Mesothelial cell of epicardium (in vitro differentiated cells): ENCODE measurements at places on chromosomes 2 and 18. TPM values are rescaled to one million over a fixed set of nuclear protein-coding genes. Genes with fewer than 3 reads are reported as not detected.

DNA sequence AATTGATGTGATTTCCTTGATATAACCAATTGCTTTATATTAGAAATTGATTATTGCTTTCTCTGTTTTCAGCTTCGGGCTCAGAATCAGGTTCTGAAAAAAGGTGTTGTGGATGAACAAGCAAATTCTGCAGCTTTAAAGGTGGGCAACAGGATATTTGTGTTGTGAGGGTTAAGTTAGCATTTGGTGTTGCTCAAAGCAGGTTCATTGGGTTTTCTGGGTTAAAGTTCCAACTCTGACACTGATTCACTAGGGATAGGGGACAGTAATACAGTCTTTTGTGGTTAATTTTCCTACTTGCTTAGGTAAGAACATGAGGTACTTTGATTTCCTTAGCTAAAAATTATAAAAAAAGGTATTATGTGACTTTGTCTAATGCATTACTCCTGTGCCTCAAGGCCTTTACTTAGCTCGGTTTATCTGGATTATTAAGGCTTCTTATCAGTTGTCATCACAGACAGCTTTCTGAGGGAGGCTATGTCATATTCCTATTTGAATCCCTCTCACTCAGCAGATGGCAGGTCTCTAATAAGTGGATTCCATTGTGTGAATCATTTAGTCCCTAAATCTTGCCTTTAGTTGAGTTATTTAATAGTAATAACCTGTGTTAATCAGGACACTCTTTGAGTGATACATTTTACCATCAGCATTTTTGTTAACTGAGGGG is 78.9 kb upstream of the STON1 start:
- peaks cover 4% of the 10 kb centered on the region for H3K36me3 ChIP-seq
- H3K4me1 ChIP-seq: peaks cover 48% of the 10 kb centered on the region
- peak overlapping the region; percentile 79 for H3K27ac ChIP-seq

DNA sequence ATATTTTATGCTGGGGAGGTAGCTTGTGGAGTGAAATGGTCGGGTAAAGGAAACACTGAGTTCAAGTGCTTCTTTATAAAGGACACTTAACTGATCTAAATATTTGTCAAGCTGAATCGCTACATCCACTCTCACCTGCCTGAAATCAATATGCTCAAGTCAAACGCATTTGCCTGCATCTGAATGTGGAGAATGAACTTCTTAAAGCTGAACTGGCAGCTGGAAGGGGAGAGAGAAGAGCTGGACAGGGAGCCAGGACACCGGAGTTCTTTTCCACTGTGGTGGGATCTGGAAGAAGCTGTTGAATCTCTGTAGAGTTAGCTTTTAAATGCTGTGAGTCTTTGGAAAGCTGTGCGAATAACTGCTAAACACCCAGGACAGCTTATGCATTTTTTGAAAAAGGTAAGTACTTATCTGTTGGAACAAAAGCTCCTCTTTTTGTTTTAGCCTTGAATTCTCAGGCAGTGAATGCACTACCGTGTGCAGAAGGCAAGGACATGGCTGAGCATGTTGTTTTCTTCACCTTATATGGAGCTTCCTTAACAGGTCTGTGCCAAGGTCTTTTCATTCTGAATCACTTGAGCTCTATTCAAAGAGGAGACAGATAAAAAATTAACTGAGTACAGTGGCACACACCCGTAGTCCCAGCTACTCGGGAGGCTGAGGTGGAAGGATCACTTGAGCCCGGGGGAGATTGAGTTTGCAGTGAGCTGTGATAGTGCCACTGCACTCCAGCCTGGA is 74.2 kb upstream of the KLF7 start:
- no peak overlapping the region for H3K27ac ChIP-seq

GRCh38 chr2:40027968-40028367 is 248.9 kb upstream of the THUMPD2 start:
- H3K27ac ChIP-seq: no peak overlapping the region
- H3K4me1 ChIP-seq: no peaks in the 10 kb centered on the region
- H3K27me3 ChIP-seq: peaks cover 4% of the 10 kb centered on the region
- no peaks in the 10 kb centered on the region for H3K36me3 ChIP-seq

DNA sequence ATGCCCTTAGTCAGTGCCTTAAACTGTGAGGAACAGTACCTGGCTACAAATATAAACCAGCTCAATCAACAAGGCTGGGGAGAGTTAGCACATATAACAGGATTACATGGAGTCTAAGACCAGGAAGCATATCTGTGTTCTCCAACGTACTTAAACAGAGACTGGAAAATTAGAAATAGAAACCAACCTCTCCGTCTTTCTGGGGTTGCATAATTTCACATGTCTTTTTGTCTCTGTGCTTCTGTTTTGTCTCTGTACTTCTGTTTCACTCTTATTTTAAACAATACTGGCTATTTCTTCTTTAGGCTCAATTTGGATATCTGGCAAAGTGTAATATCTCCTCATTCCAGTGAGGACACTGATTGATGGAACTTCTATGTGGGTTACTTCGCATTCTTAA is 749.0 kb upstream of the ZEB2 start:
- H3K27me3 ChIP-seq: no peaks in the 10 kb centered on the region
- no peak for DNase-seq
- H3K4me1 ChIP-seq: no peaks in the 10 kb centered on the region
- peaks cover 11% of the 10 kb centered on the region for H3K36me3 ChIP-seq
- H3K27ac ChIP-seq: no peak overlapping the region
- H3K4me3 ChIP-seq: no peak overlapping the region

The FMNL2 gene
- 50.2 to 52.6 TPM (median 51.5 TPM) in 3 replicates for total RNA-seq

The CROCC2 gene
- 0.16 to 0.32 TPM (median 0.16 TPM) in 3 replicates for total RNA-seq

The TBR1 gene
- total RNA-seq: 0.09 to 0.13 TPM in 2 of 3 replicates, not detected in the other

The KANSL3 gene
- total RNA-seq: 66.0 to 70.2 TPM (median 68.1 TPM) in 3 replicates

DNA sequence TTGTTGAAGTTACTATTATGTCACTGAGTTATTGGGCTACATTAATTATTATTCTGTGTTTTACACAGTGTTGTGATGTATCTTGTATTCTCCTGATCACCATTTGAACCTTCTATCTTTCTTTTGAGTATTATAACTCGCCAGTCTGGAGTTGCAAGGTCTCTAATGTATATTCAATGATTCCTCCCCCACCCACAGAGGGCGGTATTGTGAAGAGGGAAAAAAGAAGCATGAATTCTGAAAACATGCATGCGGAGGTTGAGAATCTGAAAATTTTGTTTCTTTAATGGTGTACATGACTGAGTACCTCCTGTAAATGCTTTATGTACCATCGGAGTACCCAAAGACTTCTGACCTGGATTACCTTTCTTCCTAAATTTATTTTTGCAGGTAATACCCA is 266.6 kb downstream of the NR4A2 start:
- DNase-seq: no peak
- H3K36me3 ChIP-seq: no peaks in the 10 kb centered on the region
- no peak overlapping the region for H3K27ac ChIP-seq

The TRIM54 gene
- 0.18 to 0.47 TPM (median 0.18 TPM) in 3 replicates for total RNA-seq

The TRIM43 gene
- not detected in 3 replicates for total RNA-seq

The MEP1B gene
- total RNA-seq: 0.18 TPM in 1 of 3 replicates, not detected in the others

The MDH1B gene
- 0.89 to 1.3 TPM (median 1.1 TPM) in 3 replicates for total RNA-seq

DNA sequence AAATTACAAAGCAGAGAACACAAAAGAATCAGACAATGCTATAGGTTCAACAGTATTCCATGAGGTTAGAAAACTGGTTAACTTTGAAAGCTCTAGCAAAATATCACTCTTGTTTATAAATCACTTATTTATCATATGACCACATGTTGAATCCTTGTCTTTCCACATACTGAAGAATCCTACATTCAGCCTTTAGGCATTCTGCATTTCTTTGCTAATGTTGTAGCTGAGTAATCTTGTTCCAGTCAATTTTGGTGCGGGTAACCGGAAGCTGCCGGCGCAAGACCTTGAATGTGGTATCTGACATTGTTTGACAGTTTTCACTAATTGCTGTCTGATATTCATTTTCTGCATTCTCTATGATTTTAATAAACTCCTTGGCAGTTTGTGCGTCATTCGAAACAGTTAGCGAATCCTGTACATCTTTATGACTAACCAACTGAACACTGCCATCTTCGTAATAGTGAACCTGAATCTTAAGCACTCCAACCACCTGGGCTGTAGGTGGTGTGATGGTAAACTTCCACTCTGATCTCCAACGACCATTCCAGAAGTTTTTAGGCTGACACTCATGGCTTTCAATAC is 154.1 kb downstream of the BAZ2B start:
- no peak overlapping the region for H3K27ac ChIP-seq
- H3K4me3 ChIP-seq: no peak overlapping the region
- no peak for DNase-seq
- H3K4me1 ChIP-seq: peaks cover 7% of the 10 kb centered on the region

The KIAA2012 gene
- total RNA-seq: 0.24 to 0.45 TPM (median 0.25 TPM) in 3 replicates

DNA sequence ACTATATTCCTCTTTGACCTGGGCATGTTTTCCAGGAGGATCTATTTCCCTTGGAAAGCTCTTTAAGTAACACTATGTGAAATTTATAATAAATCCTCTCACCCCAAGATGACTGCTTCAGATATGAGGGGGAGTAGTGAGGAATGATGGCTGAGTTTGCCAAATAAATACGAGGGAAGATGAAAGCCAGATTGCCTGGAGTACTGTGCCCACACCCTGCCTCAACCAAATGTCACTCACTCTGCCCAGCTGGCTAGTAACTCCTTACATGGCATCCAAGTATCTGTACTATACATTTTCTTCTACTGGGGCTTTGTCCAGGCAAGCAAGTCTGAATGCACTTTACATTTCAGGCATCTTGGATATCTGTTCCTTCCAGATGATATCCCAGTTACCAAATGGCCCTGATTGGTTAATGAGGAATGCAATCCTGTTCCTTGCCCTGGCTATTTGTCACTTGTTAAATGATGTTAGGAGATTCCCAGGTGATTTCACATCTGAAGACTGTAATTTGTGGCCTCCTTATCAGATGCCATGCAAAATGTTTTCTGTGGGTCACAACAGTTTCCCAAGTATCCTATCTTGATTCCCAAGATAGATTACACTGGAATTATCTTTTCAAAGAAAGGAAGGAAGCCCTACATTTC is 191.8 kb downstream of the IKZF2 start:
- H3K27ac ChIP-seq: peak overlapping the region; percentile 78
- H3K36me3 ChIP-seq: no peaks in the 10 kb centered on the region
- no peak for DNase-seq
- no peaks in the 10 kb centered on the region for H3K27me3 ChIP-seq
- no peak overlapping the region for H3K4me3 ChIP-seq

The MTLN gene
- 6.9 to 10.1 TPM (median 7.6 TPM) in 3 replicates for total RNA-seq

GRCh38 chr2:52264488-52264887 is 1232.6 kb upstream of the NRXN1 start:
- H3K36me3 ChIP-seq: no peaks in the 10 kb centered on the region
- no peak overlapping the region for H3K27ac ChIP-seq
- no peak overlapping the region for H3K4me3 ChIP-seq
- peaks cover 6% of the 10 kb centered on the region for H3K4me1 ChIP-seq

- H3K4me1 ChIP-seq: no peaks in the 10 kb centered on the region
- peaks cover 20% of the 10 kb centered on the region for H3K36me3 ChIP-seq
- no peak overlapping the region for H3K27ac ChIP-seq
- H3K27me3 ChIP-seq: no peaks in the 10 kb centered on the region
- DNase-seq: no peak
Observed at GRCh38 chr2:39281391-39281790, 37.6 kb upstream of the CDKL4 start.

DNA sequence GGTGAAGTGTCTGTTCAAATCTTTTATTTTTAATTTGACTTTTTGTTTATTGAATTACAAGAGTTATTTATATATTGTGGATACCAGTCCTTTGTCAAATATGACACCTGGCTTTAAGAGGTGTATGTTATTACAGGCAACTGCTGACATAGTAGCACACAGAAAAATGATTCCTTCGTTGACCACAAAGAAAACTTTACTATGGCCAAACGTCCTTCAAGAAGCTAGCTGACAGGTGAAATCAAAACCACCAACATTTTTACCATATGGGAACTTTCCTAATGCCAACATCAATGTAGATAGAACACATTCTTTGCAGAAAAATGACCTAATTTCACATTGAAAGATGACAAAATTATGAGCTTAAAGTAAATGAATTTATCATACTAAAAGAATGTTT is 6.4 kb upstream of the SRBD1 start:
- no peak overlapping the region for H3K4me3 ChIP-seq
- peaks cover 2% of the 10 kb centered on the region for H3K27me3 ChIP-seq
- H3K4me1 ChIP-seq: peaks cover 4% of the 10 kb centered on the region
- H3K36me3 ChIP-seq: no peaks in the 10 kb centered on the region

The REG3A gene
- total RNA-seq: not detected in 3 replicates

- no peak overlapping the region for H3K4me3 ChIP-seq
- H3K27me3 ChIP-seq: no peaks in the 10 kb centered on the region
- no peaks in the 10 kb centered on the region for H3K36me3 ChIP-seq
- no peak for DNase-seq
- H3K27ac ChIP-seq: no peak overlapping the region
- peaks cover 11% of the 10 kb centered on the region for H3K4me1 ChIP-seq
Observed at GRCh38 chr18:4549164-4549872, 94.2 kb upstream of the DLGAP1 start.

DNA sequence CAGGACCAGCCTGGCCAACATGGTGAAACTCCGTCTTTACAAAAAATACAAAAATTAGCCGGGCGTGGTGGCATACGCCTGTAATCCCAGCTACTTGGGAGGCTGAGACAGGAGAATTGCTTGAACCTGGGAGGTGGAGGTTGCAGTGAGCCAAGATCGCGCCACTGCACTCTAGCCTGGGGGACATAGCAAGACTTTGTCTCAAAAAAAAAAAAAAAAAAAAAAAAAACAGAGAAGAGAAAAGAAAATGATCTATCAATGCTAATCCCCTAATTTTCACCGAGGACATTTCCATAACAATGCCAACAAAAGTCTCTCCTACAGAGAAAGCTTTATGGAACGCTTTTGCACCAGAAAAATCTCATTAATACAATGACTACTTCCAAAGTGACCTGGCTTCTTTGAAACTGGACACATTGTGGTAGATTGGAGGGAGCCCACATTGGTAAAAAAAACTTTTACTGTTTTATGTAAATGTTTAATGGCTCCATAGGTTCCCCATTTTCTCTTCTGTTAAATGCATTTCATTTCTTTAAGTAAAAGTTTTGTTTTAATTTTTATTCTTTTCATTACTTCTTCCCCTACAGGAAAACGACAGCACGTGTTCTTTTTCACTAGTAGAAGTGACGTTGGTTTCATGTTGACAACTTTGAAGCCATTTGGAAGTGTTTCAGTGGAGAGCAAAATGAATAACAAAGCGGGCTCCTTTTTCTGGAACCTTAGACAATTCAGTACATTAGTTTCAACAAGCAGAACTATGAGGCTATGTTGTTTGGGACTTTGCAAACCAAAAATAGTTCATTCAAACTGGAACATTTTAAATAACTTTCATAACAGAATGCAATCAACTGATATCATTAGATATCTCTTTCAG is 888 bp downstream of the FASTKD2 start:
- peaks cover 3% of the 10 kb centered on the region for H3K27me3 ChIP-seq
- H3K36me3 ChIP-seq: peaks cover 19% of the 10 kb centered on the region
- H3K4me3 ChIP-seq: peak overlapping the region; percentile 90
- H3K27ac ChIP-seq: peak overlapping the region; percentile 94
- no peak for DNase-seq

GRCh38 chr2:75587954-75588587 is 27.3 kb upstream of the EVA1A start:
- H3K4me1 ChIP-seq: peaks cover 29% of the 10 kb centered on the region
- no peak for DNase-seq
- no peak overlapping the region for H3K4me3 ChIP-seq

The TLX2 gene
- total RNA-seq: 0.18 TPM in 1 of 3 replicates, not detected in the others

The AKAIN1 gene
- total RNA-seq: not detected in 3 replicates

GRCh38 chr2:133710613-133711012 is 142.3 kb upstream of the NCKAP5 start:
- H3K4me1 ChIP-seq: no peaks in the 10 kb centered on the region
- H3K36me3 ChIP-seq: no peaks in the 10 kb centered on the region
- no peaks in the 10 kb centered on the region for H3K27me3 ChIP-seq
- H3K27ac ChIP-seq: no peak overlapping the region
- no peak for DNase-seq
- H3K4me3 ChIP-seq: no peak overlapping the region
